Activated effector memory CD4-positive, alpha-beta T cell treated with Interleukin-2 at 50 U/mL for 16 hours (primary cell): ENCODE measurements at places on chromosomes 6 and 20.
A peak's percentile ranks its signal among the peaks of the same experiment; 100 is the strongest.

- no peak for DNase-seq
Observed at GRCh38 chr6:159325476-159325875, 156.3 kb downstream of the FNDC1 start.

DNA sequence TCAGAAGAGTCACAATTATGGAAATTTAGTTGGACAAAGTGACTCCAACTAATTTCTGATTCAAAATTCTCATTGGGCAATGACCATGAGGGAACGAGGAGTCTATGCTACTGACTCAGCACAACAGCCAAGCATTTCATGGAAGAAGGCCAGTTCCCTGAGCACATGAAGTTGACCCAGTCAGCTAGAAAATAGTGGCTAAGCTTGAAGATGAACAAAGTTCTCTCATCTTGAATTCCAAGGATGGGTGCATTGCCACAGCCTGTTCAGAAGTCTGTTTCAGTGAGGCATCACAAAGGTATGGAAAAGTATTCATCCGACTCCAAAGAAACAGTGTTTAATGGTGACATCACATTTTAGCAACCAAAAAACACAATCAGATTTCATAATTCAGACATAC, 676.9 kb downstream of the HACE1 start:
- no peak for DNase-seq

- no peak for DNase-seq
Observed at GRCh38 chr20:10961651-10962288, 288.0 kb upstream of the JAG1 start.

GRCh38 chr6:52788478-52788877, 15.1 kb downstream of the GSTA1 start:
- no peak for DNase-seq

- no peak for DNase-seq
Observed at GRCh38 chr20:51275826-51276225, 252.9 kb upstream of the KCNG1 start.

- peak; percentile 82 for DNase-seq
Observed at GRCh38 chr6:25027221-25027916, 91.6 kb upstream of the RIPOR2 start.

DNA sequence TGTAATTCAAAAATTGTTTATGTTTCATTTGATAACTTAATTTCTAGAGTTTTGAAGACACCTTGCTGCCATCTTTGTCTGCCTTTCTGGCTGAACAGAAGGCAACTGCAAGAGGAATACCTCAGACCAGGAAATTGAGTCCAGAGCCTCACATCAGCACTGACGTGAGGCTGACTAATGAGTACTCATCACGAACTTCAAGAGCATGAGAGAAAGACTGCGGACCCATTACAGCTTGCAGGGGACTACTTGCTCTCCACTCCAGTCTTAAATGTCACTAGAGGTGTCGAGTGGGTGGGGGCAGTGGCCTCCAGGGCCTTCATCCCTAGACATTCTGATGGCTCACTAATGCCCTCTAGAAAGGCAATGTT, 109.5 kb upstream of the SSTR4 start:
- DNase-seq = no peak

DNA sequence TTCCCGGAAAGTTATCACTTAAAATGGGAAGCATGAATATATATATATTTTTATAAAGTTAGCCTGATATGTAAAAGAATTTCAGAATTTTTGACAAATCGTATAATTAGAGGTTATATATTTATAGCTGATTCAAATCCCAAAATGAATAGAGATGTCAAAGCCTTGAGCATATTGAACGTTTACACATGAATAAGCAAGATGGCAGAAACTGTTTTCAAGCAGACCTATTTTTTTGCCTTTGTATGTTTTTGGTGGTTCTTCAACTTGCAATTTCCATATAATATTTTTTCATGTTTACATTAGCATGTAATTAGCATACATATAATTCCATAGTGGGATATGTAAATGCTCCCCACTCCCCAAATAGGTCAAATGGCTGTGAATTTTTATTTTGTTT, 189.9 kb downstream of the PRL start:
- DNase-seq = no peak

DNA sequence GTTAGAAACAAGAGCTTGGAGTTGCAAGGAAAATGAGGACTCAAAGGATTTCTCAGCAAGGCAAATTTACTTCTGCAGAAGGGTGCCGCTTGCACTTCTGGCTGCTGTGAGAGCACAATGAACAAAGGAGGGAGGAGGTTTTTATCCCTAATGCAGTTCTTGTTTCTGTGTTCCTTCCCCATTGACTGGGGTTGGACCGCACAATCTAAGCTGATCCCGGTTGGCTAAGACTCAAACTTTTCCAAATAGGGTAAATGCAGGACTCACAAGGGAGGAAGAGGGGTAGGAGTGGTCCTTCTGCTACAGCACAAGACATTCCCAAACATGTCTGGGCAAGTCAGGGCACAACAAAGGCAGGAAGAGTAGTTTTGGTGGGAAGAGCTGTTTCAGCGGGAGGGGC, 249.6 kb upstream of the MOCS1 start:
- DNase-seq = no peak

GRCh38 chr6:156955494-156956183, 178.5 kb downstream of the ARID1B start:
- no peak for DNase-seq

- DNase-seq = no peak
Observed at GRCh38 chr6:149969635-149970034, 5.9 kb downstream of the ULBP1 start.

DNA sequence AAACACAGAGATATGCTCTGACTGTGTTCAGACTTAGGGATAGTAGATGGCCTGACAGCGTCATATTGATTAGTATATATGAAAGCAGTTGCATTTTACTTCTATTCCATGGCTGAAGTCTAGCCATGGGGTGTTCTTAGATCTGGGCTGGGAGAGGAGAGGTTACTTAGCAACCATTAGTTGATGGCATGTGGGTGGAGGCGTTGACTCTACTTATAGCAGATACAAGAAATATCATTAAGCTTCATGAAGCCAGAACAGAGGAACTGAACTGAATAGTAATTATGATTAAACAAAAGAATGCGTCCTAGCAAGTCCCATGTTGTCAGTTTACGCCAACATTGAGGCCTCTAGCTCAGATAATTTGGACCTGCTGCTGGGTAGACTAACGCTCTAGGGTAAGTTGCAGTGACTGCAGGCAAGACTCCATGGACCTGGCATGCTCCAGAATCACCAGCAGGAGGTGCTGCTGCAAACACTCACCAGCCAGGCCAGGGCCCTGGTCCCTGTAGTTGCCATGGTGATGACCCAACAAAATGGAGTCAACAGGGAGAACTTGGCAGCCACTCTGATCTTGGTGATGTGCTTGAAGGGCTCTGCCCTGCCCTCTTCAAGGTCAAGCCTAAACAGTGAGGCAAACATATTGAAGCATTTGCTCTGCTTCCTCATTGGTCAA, 477.3 kb downstream of the PREX1 start:
- no peak for DNase-seq

GRCh38 chr20:63135411-63135810, 80.5 kb downstream of the YTHDF1 start:
- no peak for DNase-seq

DNA sequence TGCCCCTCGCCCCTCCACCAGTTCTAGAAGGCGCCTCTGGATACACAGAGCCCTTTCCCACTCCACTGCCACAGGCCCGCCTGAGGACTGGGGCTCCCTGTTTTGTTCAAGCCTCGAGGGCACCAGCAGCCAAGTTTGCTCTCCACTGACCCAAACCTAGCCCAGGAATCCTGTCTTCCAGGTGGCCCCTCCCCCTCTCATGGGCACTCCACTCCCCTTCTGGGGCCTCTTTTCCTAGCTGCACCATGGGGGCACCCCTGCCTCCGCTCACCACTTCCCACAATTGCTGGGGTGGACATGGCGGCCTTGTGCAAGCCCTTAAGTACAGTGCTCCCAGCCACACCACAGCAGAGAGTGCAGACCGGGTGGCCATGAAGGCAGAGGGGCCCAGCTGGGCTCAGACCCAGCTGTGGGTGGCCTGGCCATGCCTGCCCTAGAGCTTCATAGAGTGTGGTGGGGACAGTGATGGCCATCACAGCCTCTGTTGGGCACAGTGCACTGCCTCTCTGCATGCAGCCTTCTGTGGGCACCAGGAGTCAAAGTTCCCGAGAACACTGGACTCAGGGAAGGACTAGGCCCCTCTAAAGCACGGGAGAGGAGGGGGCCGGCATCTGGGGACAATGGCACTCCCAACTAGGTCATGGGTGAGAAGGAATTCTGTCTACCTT, 1.3 kb downstream of the MYL9 start:
- DNase-seq = no peak

- DNase-seq = no peak
Observed at GRCh38 chr6:157754351-157754750, 68.7 kb upstream of the SNX9 start.

- no peak for DNase-seq
Observed at GRCh38 chr20:36408219-36408618, 102.1 kb downstream of the DLGAP4 start.

DNA sequence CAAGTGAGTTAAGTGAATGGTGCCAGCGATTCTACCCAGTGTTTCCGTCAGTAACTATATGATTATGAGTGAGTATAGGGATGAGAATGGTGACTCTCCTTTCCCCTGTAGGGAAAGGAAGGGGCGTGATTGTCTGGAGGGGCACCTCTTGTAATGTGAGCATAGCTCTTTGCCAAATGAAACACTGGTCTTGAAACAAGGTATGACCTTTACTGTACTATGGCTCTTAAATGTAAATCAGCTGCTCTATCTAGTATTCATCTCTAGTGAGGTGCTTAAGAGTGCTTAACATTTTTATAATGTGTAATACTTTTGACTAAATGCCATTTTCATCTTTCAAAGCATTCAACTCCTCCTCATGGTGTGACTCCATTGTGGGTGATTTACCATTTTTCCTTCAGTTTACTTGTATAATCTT, 11.0 kb downstream of the PANK2 start:
- no peak for DNase-seq

- DNase-seq = no peak
Observed at GRCh38 chr6:46191961-46192360, 21.2 kb upstream of the ENPP5 start.

DNA sequence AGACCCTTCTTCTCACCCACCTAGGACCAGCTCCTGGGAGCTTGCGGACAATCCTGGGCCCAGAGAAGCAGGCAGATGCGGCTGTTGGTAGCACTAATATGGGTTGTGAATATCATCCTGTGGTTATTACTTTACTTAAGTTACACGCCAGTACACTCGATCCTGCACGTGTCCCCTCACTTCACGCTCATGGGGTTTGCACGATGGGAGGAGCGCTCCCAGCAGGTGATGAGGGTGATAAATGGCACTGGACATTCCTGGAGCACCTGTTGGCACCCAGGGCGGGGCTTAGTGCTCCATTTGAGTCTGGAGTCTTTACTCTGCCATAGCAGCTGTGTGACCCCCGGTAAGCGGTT, 335.1 kb downstream of the PREX1 start:
- no peak for DNase-seq

- DNase-seq = no peak
Observed at GRCh38 chr6:161139766-161140553, 133.9 kb downstream of the AGPAT4 start.

GRCh38 chr6:155306958-155307357, 7.3 kb downstream of the TFB1M start:
- DNase-seq = no peak
